ENCODE measurements at places on chromosomes 11 and 22.

GRCh38 chr11:128865490-128865889 lies 1.6 kb downstream of the KCNJ1 start:
- no peak for DNase-seq

- no peak for DNase-seq
Measured at GRCh38 chr22:33780531-33781136, 139.6 kb downstream of the LARGE1 start.

- DNase-seq, result no peak
Measured at GRCh38 chr11:74265256-74265655, 46.2 kb downstream of the P4HA3 start.

DNA sequence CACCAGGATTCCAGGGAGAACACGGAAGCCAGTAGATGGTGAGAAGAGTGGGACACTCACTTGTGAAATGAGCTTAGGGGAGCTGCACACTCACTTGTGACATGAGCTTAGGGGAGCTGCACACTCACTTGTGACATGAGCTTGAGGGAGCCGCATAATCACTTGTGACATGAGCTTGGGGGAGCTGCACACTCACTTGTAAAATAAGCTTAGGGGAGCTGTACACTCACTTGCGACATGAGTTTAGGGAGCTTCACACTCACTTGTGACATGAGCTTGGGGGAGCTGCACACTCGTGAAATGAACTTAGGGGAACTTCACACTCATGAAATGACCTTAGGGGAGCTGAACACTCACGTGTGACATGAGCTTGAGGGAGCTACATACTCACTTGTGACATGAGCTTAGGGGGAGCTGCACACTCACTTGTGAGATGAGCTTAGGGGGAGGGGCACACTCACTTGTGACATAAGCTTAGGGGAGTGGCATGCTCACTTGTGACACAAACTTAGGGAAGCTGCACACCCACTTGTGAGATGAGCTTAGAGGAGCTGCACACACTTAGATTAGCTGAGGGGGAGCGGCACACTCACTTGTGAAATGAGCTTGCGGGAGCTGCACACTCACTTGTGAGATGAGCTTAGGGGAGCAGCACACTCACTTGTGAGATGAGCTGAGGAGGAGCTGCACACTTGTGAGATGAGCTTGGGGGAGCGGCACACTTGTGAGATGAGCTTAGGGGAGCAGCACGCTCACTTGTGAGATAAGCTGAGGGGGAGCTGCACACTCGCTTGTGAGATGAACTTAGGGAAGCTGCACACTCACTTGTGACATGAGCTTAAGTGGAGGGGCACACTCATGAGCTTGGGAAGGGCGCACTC lies 59.0 kb downstream of the NCAPD3 start:
- DNase-seq, result no peak

DNA sequence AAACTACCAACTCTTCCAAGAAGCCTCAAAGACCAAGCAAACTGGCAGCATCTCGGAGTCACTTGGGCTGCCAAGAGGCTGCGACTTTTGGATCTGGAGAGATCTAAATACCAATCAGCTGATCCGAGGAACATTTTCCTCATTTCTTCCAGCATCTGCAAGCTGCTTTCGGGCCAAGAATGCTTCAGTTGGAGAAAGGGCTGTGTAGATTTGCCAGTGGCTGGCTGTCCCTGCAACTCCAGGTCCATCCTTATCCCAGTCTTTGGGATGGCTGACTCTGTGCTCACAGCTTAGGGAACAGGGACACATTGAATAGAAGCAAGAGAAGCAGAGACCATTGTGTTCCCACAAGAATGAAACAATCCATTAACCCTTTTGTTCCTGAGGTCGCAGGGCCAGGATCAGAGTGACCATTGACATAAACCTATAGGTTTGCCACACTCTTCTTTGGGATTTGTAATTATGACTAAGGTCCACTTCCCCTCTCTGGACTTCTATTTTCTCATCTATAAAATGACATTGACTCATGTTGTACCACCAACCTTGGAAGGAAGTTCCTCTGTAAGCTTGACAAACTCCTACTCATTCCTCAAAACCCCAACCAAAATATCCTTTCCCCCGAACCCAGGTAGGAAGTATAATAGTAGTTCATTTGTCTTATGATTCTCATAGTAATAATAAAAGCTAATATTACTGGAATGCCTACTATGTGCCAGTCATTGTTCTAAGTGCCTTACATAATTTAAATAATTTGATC lies 340.8 kb downstream of the MN1 start:
- no peak for DNase-seq

GRCh38 chr22:44622679-44623078 lies 79.3 kb upstream of the PRR5 start:
- no peak for DNase-seq

DNA sequence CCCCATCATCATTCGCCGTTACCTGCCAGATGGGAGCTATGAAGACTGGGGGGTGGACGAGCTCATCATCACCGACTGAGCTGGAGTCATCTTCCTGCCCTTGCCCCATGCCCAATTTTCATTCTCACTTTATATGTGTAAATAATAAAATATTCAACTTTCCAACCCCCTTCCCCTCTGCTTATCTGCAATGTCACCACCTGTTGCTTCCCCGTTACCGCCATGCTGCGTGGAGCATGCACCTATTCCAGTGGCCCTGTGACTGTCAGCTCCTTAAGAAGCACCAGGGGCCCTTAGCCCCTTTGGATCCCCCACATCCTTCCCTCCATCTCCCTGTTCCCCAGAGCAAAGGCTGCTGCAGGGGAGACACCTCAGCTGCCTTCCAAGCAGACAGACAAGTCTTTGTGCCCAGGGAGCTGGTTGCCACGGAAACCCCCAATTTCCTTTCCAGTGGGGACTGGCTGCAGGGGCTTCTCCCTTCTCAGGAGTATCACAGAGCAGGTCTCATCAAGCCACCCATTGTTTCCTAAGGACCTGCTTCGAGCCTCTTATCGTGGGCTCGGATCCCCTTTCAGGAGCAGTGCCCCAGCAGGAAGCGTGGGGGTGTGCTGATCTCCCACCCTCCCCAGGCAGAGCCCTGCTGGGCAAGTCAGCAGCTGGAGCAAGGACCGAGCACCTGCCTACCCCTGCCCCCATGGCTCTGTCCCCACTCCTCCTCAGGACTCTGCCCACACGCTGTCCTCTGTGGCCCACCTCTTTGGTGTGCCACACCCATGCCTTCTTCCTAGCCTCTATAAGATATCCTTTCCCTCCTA lies 14.3 kb downstream of the POLR2F start:
- DNase-seq, result no peak

DNA sequence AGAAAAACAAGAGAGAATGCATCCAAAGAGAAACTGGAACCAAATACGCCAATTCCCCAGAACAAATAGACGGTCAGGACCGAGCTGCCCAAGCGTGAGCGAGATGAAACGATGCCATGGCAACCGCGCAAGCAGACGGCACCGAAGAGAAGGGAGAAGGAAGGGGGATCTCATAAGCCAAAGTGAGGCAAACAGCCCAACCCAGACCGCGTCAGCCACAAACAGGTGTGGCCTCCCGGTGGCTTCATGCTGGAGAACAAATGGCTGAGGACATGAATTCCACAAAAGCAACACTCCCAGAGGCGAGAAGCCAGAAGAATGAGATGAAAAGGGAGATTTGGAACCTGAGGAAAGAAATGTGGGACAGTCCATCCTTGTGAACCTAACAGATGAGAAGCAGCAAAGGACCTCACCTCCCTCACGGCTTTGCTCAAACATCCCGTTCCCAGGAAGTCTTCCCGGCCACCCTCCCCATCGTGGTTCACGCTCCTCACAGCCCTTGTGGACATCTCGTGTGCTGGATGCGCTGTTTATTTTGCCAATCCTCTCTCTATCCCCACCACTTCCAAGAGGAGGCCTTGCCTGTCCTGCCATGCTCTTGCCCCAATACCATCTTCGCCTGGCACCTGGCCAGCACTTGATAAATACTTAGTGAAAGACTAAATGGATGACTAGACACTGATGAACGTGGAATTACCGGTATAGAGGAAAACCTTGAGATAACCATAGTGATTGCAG lies 89.1 kb upstream of the RTL6 start:
- DNase-seq, result no peak

DNA sequence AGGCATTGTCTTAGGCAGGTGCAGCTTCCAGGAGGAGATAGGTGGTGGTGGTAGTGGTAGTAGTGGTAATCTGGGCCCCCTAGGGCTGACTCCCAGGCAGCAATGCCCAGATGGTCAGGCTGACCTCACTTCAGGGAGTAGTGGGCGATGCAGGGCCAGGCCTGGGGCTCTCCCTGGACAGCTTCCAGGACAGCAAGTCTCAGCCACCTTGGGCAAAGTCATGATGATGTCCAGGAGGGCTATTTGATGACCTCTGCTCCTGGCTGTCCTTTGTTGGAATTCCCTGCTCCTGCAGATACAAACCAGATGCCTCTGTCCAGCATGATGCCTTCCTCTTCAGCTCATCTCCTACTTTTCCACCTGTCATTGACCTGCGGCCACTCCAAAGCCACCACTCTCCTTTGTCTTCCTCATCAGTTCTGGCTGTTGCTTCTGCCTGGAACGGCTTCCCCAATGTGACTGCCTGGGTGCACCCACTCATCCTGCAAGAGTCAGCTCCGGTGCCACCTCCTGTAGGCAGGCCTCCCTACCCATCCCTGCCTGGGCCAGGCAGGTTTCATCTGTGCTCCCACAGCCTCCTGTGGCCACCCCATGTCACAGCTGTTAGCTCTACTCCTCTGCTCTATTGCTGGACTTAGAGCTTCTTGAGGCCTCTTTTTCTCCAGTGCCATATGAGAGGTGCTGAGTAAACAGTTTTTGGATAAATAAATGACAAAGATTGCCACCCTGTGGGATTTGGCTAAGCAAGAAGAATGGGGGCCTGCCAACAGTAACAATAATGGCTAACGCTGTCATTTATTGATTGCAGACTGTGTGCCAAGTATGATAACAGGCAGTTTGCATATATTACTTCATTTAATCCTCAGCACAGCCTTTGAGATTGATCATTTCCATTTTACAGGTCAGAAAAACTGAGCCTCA lies 172.9 kb upstream of the NECTIN1 start:
- DNase-seq, result no peak

DNA sequence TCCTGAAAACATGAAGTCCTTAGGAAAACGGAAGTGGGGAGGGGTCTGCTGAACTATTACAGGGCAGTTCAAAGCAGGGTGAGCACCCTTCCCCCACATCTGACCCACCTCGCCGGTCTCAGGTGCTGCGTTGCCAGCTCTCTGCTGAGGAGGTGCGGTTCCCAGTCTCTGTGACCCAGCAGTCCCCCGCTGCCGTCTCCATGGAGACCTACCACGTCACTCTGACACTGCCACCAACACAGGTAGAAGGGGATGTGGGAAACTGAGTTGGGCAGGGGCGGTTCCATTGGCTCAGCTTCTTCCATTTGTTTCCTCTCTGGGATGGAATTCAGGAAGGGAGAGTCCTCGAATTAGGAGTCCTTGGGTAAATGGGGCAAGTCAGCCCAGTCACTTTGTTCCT lies 3.3 kb downstream of the C2CD2L start:
- no peak for DNase-seq

GRCh38 chr22:34324763-34325162 lies 404.5 kb upstream of the LARGE1 start:
- DNase-seq, result no peak

- DNase-seq, result no peak
Measured at GRCh38 chr11:114158421-114158820, 98.9 kb downstream of the ZBTB16 start.
